Stimulated activated CD4-positive, alpha-beta T cell treated with anti-CD3 and anti-CD28 coated beads, Interleukin-2, amount 100 ng/mL, for 4 hours (primary cell): ENCODE measurements at places on chromosomes 7 and 10.

DNA sequence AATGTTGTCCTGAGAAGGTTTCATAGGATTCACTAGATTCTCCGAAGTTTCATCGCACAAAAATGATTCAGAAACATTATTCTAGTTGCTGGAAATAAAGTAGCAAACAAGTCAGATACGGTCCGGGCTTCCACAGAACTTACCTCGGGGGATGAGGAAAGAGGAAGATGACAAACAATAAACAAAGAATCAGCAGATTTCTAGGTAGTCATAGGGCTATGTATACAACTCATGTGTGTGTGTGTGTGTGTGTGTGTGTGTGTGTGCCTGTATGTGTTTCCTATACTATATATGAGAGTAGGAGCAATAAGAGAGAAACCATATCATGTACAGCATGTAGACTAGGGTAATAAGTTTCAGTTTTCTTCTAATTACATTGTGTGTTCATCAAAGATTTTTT is 16.5 kb downstream of the TMEM236 start:
- DNase-seq = no peak

DNA sequence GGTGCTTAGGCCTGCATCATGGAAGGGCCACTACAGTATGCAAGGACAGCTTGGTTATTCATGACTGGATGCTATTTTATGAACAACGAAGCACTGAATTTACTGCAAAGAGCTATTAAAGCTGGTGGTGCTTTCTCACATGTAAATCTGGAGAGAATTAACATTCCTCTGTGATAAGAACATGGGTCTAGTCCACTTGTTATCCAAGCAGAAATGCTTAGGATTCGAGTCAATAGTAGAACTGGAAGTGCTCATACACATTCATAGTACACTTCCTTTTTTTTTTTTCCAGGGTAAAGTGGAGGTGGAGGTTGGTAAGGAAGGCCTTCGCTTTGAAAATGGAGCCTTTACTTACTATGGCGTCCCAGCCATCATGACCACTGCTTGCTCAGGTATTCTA is 35.0 kb downstream of the CNNM1 start:
- no peak for DNase-seq

DNA sequence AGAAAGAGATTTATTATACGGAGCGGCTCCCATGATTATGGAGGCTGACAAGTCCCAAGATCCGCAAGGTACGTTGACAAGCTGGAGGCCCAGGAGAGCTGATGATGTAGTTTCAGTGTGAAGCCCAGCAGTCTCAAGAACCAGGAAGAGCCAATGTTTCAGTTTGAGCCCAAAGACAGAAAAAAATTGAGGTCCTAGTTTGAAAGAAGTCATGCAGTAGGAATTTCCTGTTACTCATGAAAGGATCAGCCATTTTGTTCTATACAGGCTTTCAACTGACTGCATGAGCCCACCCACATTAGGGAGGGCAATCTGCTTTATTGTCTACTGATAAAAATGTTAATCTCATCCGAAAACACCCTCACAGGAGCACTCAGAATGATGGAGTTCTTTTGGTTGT is 51.5 kb downstream of the CCDC71L start:
- no peak for DNase-seq

DNA sequence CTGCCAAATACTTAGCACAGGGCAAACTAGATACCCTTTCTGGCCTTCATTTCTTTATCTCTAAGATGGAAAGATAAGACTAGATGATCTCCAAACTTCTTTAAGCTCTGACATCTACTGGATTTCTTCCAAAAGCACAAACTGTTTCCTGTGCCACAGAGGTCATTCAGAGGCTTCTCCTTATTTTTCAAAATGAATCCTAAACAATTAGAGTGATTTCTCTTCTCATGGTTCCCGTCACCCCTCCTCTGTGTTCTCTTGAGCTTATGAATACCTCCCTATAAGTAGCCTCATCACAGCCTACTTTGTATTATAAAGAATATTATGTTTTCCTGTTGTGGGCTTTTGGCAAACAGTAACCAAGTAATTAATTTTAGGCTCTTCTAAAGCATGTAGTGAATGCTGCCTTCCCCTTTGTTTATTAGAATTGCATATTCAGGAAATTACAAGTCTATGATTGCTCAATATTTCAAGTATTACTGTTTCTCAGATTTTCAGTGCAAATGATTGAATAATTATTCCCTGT is 179.5 kb downstream of the REEP3 start:
- no peak for DNase-seq

DNA sequence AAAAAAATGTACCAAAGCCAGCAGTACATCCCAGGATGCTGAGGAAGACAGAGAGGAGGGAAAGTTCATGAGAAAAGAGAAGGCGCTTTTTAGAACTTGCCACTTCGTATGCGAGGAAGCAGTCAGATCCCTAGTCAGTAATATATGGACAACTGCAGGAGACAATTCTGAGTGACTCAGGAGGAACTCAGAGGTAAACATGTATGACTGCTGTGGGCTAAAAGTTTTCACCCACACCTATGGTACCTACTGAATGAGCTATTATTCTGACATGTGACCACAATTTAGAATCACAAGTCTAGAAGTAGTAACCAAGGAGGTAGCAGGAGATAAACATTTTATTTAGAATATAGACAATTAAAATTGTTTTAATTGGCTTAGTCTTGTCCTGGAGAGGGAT is 126.5 kb downstream of the ICA1 start:
- no peak for DNase-seq

DNA sequence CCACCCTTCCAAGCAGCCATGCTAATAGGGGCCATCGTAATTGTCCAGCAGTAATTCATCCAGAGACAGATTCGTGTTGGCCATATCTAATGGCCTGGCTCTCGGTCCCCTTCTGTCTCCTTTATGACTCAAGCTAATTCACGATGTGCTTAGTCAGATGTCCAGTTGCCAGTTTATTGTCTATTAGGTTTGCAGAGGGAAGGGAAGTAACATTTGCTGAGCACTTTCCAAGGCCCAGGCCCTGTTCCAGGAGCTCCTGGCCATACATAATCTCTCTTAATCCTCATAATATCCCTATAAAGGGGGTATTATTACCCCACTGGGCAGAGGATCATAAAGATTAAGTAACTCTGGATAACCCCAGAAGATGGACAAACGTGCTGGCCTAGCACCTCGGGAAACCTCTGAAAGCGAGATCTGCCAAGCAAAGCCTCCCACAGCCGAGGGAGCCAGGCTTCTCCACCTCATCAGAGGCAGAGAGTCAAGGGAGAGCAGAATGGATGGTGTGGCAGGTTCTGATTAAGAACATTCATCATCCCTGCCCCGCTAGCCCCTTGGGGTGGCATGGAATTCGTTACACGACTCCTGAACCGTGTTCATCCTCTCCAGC is 153.7 kb downstream of the PLXNA4 start:
- DNase-seq = no peak

DNA sequence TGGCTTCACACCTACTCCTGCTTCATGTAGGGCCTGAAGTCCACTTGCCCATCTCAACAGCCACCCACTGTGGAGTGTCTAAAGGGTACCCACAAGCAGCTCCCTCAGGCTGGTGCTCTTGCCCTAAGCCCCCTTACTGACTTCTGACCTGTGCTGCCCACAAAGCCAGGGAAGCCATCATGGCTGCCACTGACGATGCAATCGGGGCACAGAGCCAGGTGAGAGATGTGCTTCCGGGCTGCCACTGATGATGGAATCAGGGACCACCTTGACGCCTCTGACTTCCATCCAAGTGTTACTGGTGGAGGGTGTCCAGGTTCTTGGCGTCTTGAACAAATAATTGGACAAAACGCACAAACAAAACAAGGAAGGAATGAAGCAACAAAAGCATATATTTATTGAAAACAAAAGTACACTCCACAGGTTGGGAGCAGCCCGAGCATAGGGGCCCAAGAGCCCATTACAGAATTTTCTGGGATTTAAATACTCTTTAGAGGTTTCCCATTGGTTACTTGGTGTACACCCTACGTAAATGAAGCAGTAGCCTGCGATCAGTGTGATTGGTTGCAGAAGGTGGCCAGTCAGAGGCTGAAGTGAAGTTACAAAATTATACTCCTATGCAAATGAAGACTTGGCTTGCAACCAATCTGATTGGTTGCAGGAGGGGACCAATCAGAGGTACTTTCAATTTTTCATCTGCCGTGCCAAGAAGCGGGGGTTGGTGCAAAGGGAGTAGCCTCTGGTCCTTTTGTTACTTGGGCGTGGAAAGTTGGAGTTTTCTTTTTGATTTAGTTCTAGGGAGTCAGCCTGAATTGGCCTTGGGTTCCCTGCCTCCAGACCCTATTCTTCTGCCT is 4.5 kb downstream of the CPA2 start:
- no peak for DNase-seq

- no peak for DNase-seq
These were observed 163.1 kb downstream of the UBE2H start for GRCh38 chr7:129789652-129790051.

DNA sequence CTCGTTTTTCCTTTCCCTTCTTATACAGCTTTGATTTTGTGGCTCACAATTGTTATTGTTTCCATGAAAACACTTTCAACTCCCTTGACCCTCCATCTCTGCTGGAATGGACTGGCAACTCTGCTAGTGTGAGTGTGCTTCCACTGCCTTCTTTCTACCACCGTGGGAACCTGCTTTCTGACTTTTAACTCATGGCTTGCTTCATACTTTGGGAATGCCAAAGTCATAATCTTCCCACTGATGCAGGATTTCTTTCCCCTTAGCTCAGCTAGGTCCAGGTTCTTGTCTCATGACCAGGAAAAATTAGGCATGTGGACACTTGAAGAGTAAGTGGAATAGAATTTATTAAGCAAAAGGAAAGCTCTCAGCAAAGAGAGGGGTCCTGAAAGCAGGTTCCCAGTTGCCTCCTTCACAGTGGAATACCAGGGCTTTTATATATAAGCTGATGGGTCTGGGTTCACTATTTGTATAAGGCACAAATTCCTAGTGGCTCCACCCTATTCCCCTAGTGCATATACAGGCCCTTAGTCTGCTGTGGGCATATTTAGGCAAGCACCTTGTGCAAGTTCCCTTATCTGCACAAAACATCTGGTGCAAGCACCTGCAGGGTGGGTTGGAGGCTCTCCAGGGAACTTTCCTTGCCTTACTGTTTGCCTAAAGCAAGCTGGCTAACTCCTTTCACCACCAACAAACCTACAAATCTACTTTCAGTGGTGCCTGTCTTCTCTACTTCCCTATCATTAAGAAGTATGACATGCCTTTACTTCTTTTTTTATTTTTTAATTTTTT is 119.5 kb downstream of the CFAP58 start:
- DNase-seq = no peak

- no peak for DNase-seq
These were observed 33.5 kb downstream of the AHR start for GRCh38 chr7:17331891-17332501.

GRCh38 chr10:14489522-14490177 is 158.9 kb upstream of the FRMD4A start:
- DNase-seq = no peak

- no peak for DNase-seq
These were observed 306.9 kb downstream of the FRMD4A start for GRCh38 chr10:14023673-14024328.

DNA sequence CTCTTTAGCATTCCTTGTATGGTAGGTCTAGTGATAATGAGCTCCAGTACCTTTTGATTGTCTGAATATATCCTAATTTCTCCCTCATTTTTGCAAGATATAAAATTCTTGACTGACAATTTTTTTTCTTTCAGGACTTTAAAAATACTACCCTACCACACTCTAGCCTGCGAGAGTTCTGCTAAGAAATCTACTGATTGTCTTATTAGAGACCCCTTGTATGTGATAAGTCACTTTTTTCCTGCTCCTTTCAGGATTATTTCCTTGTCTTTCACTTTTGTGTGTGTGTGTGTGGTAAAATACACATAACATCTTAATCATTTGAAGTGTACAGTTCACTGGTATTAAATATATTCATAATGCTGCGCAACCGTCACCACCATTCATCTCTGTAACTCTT is 68.7 kb upstream of the PPP1R9A start:
- no peak for DNase-seq

- no peak for DNase-seq
These were observed 129.6 kb downstream of the ZWINT start for GRCh38 chr10:56231436-56231835.

GRCh38 chr10:113540845-113541548 is 11.9 kb upstream of the HABP2 start:
- DNase-seq = no peak

DNA sequence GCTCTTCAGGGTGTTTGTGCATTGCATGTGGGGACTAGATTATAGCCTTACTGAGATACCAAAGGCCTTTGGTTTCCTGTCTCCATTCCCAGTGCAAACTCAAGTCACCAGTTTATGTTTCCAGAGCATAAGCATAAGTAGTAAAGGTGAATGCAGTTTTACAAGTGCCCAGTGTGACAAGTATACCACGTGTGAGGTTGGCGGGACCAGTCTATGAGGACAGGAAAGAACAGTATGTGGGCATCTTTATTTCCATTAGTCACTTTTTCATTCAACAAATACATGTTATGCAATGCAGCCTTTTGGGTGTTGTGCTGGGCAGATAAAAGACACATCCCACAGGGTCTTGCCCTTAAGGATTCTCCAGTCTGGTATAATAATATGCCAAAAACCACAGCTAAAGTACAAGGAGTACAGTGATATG is 146.5 kb downstream of the ARID5B start:
- DNase-seq = peak; percentile 25

GRCh38 chr10:101292194-101293006 is 61.6 kb upstream of the BTRC start:
- no peak for DNase-seq

DNA sequence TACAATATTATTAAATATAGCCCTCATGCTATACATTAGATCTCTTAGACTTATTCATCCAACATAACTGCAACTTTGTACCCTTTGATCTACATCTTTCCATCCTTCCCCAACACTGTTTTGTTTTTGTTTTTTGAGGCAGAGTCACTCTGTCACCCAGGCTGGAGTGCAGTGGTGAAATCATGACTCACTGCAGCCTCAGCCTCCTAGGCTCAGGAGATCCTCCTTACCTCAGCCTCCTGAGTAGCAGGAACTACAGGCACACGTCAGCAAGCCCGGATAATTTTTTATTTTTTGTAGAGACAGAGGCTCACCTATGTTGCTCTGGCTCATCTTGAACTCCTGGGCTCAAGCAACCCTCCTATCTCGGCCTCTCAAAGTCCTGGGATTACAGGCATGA is 53.3 kb downstream of the NT5C2 start:
- DNase-seq = no peak

- DNase-seq = no peak
These were observed 17.0 kb downstream of the ITPRIP start for GRCh38 chr10:104321226-104321625.

- DNase-seq = no peak
These were observed 2.5 kb downstream of the PARP12 start for GRCh38 chr7:140060243-140060630.

DNA sequence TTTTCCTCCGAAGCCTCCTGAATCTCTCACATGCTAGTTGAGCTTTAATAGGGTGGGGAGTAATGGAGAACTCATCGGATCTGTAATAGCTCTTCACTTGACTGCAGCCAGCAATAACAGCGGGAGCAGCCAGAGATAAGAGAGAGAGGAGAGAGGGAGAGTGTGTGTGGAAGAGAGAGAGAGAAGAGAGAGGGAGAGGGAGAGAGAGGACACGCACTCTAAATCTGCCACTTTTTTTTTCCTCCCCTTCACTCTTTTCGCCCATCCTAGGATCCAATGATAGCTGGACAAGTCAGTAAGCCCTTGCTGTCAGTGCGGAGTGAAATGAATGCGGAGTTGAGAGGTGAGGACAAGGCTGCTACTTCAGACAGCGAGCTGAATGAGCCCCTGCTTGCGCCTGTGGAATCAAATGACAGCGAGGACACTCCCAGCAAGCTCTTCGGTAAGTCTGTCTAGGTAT is 107.9 kb downstream of the POU6F2 start:
- no peak for DNase-seq

GRCh38 chr10:7872041-7872442 is 53.7 kb downstream of the TAF3 start:
- no peak for DNase-seq

- DNase-seq = no peak
These were observed 7.1 kb upstream of the EMX2 start for GRCh38 chr10:117535298-117536071.
